Bronchial epithelial cell (primary cell): ENCODE measurements at places on chromosomes 1 and 21. TPM values are rescaled to one million over a fixed set of nuclear protein-coding genes. Genes with fewer than 3 reads are reported as not detected.

DNA sequence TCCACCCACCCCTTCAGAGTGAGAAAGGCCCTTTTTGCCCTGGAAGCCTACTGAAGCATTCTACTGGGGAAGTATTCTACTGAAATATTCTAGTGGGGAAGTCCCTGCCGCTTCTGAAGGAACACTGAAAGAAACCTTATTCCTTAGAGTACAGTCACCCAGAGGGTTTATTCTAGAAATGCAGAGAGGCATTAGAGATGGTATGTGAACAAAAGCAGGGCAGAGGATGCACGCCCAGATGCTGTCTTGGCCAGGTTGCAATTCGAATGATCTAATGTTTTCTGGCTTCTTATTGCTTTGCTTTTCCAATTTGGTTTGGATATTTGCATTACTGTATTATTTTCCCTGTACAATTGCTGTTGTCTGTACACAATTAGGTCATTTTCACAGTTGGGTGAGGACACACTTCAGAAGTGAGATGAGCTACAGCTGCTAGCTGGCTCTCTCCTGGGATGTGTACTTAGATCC lies 37.1 kb downstream of the CCN1 start:
- DNase-seq, result no peak

HUNK gene
- under 0.01 TPM in 2 replicates for total RNA-seq

DNA sequence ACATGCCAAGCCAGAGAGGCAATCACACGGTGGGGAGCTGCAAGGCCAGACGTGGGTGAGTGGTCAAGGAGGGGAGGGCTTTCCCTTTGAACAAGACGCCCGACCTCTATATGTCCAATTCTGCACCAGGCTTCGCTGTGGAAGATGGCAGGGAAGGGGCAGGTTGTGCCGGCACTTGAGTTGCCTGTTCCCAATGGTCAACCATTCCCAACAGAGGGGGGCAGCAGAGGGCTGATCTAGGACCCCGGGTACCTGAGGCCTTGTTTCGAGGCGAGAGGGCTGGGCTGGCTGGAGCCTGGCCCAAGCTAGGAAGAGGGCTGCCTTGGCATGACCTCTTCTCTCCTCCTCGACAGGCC lies 64.9 kb downstream of the TMEM53 start:
- peak; percentile 28 for DNase-seq

DNA sequence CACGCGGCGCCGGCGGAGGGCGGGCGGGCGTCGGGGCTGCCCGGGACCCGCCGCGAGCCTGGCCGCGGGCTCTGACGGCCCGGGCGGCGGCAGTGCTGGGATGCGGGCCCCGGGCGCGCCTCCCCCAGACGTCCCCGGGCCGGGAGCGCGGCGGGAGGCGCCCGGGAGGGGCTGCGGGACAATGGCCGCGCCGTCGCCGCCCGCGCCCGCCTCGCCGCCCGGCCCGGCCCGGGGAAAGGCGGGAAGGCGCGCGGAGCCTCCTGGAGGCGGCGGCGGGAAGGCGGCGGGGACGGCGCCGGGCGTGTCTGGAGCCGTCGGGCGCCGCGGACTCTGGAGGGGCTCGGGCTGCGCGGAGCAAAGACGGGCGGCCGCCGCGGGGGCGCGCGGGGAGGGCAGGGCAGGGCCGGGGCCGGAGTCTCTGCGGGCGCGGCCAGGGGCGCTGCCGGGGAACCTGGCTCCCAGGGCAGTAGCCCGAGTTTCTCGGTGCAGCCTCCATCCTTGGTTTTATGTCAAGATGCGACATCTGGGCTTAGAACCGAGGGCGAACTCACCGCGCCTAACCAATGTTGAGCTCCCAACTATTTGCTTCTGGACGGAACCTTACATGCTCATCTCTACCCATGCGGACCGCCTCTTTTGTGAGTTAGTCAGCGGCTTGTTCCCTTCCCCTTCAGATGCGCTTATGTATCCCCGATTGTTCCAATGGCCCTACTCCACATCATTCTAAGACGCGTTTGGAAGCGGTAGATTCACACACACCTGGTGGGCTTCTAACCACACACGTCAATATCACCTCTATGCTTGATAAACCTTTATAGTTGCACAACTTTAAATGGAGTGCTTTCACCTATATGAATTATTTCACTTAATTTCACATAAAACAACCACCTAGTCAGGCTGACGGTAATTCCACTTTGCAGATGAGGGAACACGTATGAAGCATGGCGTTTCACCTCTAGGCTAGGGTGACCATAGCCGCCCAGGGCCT lies 651 bp downstream of the ZBTB8A start:
- DNase-seq, result peak; percentile 42

DNA sequence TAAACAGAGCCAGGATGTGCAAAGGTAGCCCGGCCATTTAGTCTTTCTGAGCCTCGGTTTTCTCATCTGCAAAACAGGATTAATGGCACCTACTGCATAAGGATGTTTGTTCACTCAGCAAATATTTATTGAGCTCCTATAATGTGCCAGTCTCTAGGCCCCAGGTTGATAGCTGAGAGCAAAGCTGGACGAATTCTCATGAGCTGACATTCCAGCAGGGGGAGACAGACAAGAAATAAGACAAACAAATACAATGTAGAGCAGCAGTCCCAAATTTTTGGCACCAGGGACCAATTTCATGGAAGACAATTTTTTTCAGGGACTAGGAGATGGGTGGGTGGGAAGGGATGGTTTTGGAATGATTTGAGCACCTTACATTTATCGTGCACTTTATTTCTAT lies 74.3 kb upstream of the PAX7 start:
- peak; percentile 21 for DNase-seq

DNA sequence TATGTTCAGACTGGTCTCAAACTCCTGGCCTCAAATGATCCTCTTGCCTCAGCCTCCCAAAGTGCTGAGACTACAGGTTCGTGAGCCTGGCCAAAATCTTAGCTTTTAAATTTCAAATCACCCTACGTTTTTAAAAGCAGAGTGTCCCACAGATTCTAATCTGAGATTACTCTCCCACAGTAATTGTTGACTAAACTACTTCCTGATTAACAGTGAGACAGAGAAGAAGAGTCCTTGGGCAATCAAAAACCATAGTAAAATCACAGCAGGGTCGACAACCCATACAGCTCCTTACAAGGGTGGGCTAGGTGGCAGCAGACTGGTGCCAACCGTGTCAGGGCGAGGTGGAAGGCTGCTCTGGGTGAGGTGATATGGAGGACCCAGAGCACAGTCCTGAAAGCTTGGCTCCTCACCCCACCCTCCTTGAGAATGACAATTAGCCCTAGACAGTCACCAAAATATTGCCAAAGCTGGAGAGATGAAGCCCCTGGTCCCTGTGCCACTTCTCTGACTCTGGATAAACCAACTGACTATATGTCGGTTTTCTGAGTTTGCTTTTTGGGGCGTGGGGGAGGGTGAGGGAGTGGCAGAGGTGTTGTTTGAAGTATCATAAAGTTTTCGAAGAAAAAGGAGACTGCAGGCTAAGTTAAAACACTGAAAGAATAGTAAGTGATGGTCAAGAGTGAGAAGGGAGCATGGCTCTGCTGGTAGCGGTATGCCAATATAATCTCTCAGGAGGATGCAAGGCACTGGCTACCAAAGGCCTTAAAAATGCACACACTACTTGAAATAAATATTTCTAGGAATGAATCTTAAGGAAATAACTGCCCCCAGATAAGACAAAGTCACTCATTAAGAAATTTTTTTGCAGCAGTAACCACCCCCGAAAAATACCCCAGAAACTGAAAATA lies 86.8 kb downstream of the SLC45A1 start:
- no peak for DNase-seq

DNA sequence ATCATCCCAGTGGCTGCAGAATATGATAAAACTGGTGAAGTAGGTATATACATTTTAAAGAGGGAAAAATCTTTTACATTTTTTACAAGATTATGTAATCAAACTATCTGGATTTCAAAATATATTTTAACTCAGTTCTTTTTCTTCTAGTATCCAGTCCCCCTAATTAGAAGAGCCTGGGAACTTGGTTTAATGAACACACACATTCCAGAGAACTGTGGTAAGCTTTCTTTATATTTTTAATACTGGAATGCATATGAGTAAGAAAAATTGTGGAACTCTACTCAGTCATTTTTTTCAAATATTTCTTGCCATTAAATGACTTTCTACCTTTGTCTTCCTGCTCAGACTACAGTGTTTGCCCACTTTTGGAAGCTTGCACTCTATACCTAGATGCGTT lies 8.2 kb downstream of the ACADM start:
- no peak for DNase-seq

DNA sequence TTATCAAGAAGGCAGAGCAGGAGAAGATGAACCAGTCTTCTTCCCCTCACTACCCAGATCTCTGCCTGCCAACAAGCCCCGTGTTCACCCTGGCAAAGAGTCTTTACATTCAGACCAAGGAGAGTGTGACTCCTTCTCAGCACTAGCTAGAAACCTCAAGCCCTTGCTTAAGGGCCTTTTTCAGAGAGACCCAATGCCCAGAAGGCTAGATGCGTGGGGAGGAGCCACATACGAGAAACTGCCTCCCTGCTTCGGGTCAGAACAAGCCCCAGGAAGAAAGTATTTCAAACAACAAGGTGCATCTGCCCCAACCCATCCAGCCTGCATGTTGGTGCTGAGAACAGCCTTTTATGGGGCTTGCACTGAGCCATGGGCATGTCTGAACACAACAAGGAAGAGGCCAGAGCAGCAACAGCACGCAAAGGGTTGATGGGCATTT lies 152.7 kb upstream of the CAMK1G start:
- DNase-seq, result peak; percentile 92
